ENCODE measurements at places on chromosomes 3 and 15.

DNA sequence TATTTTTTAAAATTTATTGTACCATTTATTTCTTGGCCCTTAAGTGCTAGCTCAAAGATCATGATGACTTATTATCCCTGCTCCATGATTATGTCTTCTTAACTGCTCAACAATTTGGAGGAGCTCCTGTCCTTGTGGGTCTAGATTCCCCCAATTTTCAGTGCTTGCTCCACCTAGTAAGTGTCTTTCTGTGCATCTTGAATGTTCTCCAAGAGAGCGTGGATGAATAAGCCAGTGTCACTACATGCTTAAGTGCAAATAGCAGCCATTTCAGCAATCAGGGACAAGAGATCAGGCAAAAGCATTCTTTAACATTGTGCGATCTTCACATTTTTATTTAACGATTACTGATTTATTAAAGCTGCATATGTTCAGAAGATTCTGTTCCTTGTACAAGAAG, 99.4 kb downstream of the ALCAM start:
- DNase-seq = no peak

GRCh38 chr3:194386648-194387047, 12.4 kb downstream of the GP5 start:
- DNase-seq = no peak

DNA sequence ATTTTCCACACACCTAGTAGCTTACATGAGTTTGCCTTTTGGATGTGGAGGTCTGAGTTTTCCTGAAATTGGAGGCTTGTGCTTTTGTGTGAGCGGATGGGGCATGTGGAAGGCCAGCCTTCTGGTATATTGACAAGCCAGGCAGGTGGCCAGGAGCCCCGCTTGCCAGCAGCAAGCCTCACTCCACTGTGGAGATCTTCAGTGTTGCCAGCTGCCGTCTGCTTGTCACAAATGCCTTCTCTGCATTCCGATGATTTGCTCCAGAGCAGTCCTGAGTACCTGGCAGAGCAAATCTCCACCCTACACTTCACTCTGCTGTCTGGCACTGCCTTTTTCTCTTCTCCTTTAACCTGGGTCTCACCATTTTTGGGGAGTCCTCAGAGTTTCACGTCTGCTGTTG, 29.1 kb upstream of the CHST2 start:
- no peak for DNase-seq

GRCh38 chr3:102084704-102085103, 235.4 kb downstream of the NFKBIZ start:
- no peak for DNase-seq

GRCh38 chr15:71494563-71495397, 315.6 kb upstream of the NR2E3 start:
- DNase-seq = no peak

DNA sequence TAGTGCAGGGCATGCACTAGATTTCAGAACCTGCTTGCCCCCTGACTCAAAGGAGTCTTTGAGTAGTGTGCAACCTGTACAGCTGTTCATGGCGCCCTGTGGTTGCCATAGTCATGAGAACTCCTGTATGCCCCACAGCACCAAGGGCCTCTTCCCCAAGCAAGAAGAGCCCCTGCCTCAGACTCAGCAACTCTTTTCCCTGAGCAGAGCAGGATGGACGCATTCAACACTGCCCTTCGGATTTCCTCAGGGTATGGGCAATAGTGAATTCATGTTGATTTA, 89.7 kb upstream of the KLF13 start:
- no peak for DNase-seq

DNA sequence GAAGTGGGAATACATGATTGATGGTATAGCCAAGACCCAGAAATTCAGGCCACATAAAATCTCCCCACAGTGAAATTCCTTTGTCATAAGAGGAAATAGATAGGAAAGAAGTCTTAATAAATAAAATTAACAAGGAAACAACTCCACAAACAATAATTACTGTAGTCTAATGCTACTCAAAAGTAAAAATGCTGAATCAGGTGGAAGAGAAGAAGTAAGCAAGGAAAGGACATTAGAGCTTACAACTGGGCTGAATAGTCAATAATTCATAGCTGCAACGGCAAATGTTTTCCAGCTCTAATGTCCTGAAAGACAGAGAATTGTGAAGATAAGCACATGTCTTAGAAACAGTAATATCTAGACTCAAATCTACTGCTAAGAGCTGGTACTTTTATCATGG, 64.4 kb downstream of the STRIT1 start:
- DNase-seq = no peak

- DNase-seq = no peak
These were observed 21.2 kb downstream of the CFAP100 start for GRCh38 chr3:126415661-126416591.

DNA sequence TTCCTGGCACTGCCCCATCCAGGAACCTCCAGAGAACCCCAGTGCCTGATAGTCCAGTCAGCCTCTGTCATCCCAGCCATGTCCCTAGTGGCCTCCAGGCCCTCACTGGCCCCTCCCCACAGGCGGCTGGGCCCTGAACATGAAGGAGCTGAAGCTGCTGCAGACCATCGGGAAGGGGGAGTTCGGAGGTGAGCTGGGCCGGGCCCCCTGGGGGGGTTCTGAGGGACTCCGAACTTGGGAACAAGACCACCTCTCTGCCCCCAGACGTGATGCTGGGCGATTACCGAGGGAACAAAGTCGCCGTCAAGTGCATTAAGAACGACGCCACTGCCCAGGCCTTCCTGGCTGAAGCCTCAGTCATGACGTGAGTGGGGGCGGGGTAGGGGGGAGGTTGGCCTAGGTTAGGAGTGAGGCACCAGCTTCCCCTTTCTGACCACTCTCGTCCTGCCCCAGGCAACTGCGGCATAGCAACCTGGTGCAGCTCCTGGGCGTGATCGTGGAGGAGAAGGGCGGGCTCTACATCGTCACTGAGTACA, 12.0 kb upstream of the LMAN1L start:
- no peak for DNase-seq

DNA sequence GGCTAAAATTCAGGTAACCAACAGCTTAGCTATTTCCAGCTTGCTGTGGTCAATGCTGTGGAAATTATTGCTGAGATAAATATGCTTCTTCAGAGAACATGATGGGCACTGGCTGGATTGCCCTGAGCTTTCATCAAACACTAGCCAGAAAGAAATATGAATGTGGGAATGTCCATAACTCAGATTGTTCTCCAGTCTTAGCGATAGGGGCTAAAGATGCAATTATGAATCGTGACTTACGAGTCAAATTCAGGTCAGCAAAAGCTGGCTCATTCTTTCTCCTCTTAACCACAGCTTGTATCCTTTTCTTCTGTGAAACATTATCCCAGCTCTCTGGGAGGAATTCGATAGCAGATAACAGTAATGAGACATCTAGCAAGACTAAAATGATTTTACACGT, 307.6 kb downstream of the RYR3 start:
- no peak for DNase-seq

GRCh38 chr15:70702584-70702983, 60.8 kb downstream of the UACA start:
- no peak for DNase-seq

DNA sequence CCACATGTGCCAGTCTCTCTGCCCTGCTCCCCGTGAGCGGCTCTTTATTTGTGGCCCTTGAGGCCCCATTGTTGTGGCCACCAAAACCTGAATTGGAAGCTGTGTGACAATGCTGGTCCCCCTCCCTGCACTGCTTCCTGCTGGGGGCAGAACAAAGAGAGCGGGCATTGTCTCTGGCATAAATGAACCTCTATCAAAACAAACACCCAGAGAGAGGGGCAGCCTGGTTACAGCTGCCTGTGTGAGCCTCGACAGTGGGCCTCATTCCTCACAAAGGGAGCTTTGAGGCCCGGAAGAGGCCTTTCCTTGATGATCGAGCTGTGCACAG, 152.9 kb downstream of the IGF1R start:
- DNase-seq = no peak
